ENCODE measurements at places on chromosomes 5 and 9.

DNA sequence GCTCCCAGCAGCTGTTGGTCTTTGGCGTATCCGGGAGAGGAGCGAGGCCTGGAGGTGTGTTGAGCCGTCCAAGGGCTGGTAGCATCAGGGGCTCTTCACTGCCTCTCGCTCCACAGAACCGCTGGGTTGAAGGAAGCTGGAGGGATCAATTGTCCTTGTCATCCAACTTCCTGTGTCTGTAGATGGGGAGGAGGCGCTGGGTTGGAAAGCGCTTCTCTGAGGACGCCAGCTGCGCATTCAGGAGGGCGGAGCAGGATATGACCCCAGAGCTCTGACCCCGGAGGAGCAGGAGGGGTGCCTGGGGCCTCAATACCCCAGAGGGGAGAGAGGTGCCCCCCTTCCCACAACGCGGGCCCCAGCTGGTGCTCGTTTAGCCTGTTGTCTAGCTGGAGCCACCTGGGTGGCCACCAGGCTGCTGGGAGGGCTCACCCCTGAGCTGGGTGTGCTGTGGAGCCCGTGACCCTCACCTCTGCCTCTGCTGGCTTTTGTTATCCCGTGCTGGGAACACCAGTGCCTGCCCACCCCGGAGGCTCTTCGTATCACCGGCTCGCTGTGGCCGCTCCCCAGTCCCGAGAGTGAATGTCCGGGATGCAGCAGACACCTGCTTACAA is 2.0 kb upstream of the DBH start:
- no peak for DNase-seq

DNA sequence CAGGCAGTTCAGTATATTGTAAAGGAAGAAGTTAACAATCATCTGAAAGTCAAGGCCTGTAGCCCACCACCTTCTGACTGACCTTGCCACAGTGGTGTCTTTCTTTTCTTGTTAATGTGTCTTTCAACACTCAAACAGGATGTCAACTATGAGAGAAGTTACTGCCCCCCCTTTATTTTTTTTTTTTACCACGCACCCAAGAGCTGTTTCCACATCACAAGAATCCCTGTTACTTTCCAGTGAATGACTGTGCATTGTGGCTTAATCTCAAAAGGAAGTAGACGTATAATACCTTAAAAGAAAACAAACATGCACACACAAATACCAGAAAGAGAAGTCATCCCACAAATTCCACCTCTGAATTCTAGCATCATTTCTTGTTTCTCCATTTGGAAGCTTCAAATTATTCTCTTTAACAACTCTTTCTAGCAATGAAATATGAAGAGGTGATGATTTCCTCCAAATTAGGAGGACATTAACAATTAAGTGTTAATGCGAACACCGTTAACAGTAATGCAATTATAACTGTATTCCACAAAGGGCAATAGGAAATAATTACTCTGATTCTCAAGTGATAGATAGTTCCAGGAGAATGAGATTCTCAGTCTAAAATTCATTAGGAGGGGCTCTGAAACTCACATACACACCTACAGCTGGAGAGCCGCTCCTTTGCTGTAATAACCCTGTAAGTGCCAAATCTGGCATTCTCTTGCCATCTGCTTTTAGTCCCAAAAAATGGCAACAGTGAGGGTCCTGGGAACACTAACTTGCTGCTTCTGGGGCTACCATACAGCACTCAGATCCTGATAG is 201.0 kb downstream of the EFNA5 start:
- peak; percentile 53 for DNase-seq

DNA sequence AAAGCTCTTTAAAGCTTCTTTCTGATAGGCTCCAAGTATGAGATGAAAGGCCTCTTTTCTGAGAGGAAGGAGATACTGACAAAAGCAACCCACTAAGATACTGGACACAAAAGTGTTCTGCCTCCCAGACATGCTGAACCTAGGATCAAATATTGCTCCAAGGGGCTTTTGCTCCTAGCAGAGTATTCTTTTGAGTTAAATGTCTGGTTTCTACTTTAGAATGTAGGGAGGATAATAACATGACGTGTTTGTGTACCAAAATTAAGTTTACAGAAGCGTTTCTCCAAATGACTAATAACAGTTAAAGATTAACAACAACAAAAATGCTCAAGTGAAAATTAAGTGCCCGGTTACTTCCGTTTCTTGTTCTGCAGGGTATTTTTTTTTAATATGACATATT is 2293.3 kb upstream of the C9orf72 start:
- no peak for DNase-seq

GRCh38 chr5:160467555-160468362 is 46.1 kb downstream of the PTTG1 start:
- peak; percentile 60 for DNase-seq

DNA sequence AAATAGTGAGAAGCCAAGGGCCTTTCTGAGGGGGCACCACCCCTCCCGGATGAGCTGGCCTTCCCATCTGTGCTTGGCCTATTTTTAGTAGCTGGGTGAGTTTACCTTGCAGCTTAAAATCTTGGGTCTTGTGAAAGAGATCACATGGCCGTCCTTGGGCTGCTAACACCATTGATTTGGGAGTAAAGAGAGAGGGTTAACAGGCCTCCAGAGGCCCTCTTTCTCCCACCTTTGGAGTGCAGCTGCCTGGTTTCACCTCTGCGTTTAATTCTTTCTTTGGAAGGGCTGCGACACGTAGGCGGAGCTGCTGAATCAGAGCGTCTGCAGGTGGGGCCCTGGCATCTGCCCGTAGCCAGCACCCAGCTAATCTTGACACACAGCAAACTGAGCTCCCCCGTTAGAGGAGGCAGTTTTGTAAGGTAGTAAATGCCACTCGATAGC is 12.8 kb downstream of the OLFM1 start:
- no peak for DNase-seq

DNA sequence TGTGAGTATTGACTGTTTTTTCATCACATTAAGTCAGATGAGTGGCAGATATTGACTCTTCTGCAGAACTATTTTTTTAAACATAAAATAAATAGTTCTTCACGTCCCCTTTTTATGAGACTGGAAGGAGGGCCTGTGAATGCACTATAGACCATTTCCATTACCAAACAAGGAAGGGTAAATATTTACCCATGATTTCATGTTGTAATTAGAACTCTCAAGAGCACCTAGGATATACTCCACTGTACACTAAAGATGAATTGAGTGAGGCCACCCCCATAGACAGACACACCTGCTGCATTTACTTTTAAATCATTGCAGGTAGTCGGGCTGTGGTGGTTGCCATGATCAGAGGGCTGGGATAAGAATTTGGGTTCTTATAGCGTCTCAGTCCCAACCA is 22.6 kb downstream of the SLC36A1 start:
- no peak for DNase-seq

DNA sequence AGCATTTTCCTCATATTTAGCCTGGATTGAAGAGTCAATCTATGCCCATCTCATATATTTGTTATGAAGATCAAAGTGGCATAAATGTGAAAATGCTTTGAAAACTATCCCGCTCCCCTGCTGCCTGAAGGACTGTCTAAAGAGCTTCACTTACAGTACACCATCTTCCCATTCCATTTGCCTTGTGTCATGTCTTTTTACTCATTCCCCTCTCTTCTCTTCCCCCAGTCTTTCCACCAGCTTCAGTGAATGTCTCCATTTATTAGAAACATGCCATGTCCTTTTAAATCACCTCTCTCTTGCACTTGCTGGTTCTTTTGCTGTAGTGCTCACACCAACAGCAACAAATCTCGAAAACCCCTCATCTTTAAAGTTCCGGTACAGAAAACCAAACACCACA is 192.7 kb upstream of the SGCD start:
- DNase-seq: no peak

DNA sequence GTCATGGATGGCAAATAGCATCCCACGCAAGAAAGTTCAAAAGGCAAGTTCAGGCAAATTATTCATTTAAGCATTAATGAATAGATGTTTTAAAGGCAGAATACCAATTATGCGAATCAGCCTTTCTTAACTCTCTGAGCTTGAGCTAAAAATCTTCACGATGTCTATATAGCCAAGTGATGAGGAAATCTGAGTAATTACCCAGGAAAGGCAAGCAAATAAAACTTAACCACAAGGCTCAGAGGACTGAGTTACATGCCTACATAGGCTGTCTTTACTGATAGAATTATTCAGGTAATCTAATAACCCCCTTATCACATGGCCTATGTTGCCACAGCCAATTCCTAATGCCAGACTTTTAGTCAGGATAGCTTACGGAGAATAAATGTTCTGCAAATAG is 120.8 kb upstream of the MTAP start:
- no peak for DNase-seq

- no peak for DNase-seq
Observed at GRCh38 chr5:73857446-73857845, 231.4 kb downstream of the ARHGEF28 start.

- DNase-seq: no peak
Observed at GRCh38 chr5:121735618-121736017, 116.1 kb upstream of the FTMT start.

DNA sequence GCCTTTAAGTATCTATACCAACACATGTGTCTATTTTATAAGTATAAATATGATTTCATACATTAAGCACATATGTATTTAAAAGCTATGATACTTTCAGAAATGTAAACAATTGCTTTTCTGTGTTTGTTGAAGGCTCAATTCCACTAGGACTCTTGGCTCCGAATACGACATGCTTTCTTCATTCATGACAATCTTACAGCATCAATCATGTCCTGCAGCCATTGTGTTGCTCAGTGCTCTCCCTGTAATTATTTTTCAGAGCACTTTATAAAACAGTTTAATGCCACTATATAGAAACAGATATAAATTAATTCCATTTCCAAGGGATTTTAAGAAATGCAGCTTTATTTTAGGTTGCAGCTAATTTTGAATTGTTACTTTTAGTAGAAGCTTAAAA is 167.3 kb downstream of the TAF11L14 start:
- no peak for DNase-seq

DNA sequence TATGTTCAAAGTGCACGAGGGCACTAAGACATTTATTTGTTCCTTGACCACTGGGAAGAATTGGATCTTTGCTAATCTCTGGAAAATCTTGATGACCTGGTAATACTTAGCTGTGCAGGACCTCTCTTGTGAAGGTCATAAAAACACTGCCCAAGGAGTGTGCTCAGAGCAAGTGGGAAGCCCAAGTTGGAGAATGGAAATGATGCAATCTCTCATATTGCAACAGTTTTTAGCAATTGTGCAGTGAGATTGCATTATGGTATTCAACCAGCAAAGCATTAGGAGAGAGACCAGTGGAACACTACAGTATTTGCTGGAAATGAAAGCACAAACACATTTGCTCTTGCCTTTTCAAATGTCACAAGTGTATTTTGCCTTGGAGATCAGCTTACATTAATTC is 34.5 kb downstream of the TXNDC8 start:
- no peak for DNase-seq

GRCh38 chr5:173615884-173616576 is 420 bp downstream of the BOD1 start:
- peak; percentile 48 for DNase-seq

DNA sequence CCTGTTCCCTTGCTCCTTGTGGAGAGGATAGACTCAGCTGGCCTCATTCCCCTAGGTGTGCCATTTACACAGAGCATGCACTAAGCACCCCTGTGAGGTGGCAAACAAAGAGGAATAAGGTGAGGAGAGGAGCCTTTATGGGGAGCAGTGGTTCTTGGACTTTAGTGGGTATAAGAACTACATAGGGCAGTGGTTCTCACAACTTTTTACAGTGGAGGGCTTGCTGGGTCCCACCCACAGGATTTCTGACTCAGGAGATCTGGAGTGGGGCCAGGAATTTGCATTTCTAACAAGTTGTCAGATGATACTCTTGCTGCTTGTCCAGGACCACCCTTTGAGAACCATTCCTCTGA is 42.0 kb downstream of the CSF1R start:
- no peak for DNase-seq

DNA sequence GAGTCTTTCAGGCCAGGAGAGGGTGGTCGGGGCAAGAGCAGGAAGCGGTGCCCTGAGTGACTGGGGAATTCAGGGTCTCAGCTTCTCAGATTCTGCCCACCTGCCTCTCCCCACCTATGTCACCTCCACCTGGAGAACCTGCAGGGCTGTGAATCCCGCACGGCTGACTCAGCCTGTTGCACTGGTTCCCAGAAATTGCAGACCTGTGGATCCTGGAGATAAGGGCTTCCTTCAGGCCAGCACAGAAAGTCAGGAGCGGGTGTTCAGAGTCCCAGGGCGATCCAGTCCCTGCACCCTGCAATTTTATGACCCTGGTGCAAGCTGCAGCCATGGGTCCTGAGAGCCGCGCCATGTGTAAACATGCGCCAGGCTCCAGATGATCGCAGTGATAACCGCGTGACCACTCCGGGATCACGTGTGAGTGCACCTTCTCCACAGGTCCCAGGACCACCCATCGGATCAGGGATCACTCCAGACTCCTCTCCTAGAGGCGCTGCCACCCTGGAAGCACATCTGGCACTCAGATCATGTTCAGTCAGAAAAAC is 17.8 kb downstream of the IRX4 start:
- no peak for DNase-seq

DNA sequence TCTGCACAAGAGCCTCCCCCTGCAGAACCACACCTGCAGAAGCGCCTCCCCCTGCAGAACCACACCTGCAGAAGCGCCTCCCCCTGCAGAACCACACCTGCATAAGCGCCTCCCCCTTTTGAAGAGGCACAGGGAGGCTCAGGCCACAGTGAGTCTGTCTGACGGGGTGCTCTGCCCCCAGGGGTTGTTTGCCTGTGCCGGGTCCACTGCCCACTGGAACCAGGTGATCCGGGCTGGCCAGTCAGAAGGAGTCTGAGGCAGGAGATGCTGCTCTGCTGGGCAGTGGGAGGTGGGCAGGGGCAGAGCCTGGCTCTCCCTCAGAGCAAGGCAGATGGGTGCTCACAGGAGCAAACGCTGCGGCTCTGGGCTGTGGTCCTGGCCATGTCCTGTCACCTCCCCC is 60.8 kb upstream of the RNU6ATAC start:
- no peak for DNase-seq

DNA sequence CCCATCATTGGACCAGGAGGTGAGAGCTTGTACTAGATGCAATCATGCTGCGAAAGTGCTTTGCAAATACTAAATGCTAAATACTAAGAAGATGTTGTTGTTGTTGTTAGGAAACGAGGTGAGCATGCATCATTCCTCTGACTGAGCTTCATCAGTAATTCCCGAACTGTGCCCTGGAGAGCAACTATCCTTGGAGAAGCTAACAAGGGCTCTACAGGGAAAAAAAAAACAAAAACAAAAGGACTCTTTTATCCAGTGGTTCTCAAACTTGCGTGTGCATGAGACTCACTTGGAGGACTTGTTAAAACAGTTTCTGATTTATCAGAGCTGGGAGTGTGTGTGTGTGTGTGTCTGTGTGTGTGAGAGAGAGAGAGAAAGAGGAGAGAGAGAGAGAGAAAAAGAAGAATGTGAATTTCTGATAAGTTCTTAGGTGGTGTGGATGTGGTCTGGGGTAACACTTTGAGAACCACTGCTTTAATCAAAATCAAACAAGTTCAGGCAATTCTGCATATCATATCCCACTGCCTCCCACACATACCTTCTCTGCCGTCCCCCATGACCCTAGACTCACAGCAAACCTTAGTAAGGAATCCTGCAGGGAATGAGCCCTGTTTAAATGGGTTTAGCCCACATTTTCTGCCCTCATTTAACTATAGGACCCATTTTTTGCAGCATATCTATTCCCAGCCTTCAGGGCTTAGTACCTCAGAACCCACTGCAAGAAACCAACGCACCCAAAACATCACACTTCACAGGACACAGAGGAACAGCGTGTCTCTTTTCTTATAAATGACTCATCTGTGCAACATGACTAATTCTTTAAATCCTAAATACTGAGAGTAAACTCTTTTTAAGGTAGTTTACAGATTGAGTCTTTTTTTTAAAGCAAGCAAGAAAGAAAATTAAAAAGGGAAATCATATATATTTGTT is 48.9 kb downstream of the PDE6A start:
- peak; percentile 64 for DNase-seq

GRCh38 chr5:14432931-14433589 is 148.5 kb upstream of the OTULINL start:
- DNase-seq: peak; percentile 76

GRCh38 chr9:136697146-136697820 is 10.0 kb upstream of the AGPAT2 start:
- DNase-seq: no peak
